Activated CD8-positive, alpha-beta memory T cell treated with anti-CD3 and anti-CD28 coated beads, Interleukin-2, amount 10 ng/mL, durations not matched to agents 7 days and 5 days (primary cell): ENCODE measurements at places on chromosomes 5 and 9. TPM values are rescaled to one million over a fixed set of nuclear protein-coding genes. Genes with fewer than 3 reads are reported as not detected.

FOXD4L5 gene
- 0.18 TPM for total RNA-seq

ARL10 gene
- total RNA-seq, result 6.3 TPM

FAM163B gene
- total RNA-seq, result not detected

RIOK2 gene
- 24.7 TPM for total RNA-seq

SLC45A2 gene
- 0.21 TPM for total RNA-seq

SEMA4D gene
- 525 TPM for total RNA-seq

PAXX gene
- 68.6 TPM for total RNA-seq

HRH2 gene
- total RNA-seq, result 6.8 TPM

ENHO gene
- not detected for total RNA-seq

ITK gene
- total RNA-seq, result 215 TPM

SARDH gene
- total RNA-seq, result 0.56 TPM
